ENCODE measurements at places on chromosomes 16 and 17.

DNA sequence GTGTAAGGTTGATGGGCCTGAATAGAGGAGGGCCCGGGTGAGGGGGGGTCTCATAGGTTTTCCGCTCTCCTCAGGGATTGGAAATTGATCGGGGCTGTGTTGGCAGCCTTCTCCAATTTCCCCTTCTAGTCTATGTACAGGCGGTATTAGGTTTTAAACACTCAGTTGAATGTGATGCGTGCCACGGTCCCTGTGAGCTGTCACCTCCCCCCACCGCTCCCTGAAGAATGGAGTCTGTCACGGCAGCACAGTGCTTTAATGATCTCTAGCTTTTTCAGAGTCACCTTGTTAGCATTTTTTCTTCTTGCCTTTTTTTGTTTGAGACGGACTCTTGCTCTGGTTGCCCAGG lies 800 bp downstream of the COX4I1 start:
- no peak for DNase-seq

DNA sequence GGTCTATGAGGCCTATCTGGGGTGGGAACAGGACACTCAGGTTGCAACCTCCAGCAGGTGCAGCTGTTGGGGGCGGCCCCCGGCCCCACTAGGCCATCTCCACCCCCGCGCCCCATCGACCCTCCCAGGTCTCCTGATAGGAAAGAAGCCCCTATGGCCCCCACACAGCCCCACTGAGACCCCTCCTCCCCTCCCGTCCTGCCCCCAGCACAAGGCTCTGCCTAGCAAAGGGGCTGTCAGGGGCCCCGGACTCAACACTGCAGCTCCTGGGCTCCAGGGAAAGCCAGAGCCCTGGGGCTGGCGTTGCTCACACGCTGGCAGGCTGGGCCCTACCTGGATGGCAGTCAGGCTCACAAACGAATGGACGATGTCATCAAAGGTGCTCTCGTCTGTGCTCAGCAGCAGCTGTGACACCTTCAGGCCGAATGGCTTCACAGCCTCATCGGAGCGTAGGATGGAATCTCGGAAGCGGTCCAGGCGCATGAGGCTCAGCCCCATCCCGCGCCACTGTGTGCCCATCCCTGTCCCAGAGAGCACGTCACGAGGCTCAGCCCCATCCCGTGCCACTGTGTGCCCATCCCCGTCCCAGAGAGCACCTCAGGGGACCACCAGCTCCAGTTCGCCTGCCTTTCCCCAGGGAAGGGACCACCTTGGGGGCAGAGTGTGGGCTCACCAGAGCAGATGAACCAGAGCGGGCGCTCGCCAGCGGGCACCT lies 7.3 kb downstream of the FASN start:
- DNase-seq: no peak

DNA sequence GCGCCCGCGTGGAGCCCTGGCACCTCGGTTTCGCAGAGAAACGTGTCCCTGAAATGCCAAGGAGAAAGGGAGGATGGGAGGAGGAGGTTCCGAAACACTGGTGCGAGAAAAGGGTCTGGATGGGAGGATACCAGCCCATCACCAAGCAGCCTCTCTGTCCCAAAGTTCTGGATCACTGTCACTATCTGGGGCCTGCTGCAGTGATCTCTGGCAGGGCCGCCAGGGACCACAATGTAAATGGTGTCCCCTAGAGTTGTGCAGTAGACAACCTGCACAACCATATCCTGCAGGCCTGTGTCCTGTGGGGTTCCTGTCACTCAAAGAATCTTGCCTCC lies 229.3 kb downstream of the C16orf78 start:
- no peak for DNase-seq

GRCh38 chr17:50122945-50123344 lies 7.0 kb downstream of the SAMD14 start:
- DNase-seq: no peak

DNA sequence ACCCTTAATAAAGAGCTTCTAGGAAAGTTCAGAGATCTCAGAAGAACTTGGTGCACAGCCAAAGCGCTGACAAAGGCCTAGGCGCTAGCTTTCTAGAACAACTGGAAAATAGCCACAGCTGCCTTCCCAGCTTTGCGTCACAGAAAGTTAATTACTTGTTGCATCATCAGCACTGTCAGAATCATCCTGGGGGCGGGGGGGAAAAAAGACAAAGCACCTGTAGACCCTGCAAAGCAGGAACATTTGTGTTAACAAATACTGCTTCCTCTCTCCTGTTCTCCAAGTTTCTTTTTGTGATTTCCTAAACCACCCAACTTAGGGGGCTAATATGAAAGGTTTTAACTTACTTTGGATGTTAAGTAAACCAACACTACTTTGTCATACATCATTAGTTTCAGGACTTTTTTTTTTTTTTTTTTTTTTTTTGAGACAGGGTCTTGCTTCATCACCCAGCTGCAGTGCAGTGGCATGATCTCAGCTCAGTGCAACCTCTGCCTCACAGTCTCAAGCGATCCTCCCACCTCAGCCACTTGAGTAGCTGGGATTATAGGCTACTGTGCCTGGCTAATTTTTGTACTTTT lies 4.8 kb upstream of the AARSD1 start:
- no peak for DNase-seq

- DNase-seq: no peak
These were observed 43.2 kb upstream of the ZFHX3 start for GRCh38 chr16:73091174-73091573.

GRCh38 chr17:64441772-64442540 lies 7.0 kb upstream of the MILR1 start:
- DNase-seq: peak; percentile 55

DNA sequence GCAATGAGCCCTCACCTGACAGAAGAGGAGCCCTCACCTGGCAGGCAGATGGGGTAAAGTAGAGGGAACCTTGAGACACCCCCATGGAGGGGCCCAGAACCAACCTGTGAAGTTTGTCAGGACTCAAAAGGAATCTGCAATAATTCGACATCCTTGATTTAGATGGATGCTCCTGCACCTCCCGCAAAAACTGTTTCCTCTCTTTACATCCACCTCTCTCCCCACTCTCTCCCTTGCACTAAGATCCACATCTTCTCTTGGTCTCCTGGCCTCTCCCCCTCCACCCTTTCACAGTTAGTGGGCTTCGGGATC lies 34.9 kb upstream of the RBFOX3 start:
- DNase-seq: no peak

DNA sequence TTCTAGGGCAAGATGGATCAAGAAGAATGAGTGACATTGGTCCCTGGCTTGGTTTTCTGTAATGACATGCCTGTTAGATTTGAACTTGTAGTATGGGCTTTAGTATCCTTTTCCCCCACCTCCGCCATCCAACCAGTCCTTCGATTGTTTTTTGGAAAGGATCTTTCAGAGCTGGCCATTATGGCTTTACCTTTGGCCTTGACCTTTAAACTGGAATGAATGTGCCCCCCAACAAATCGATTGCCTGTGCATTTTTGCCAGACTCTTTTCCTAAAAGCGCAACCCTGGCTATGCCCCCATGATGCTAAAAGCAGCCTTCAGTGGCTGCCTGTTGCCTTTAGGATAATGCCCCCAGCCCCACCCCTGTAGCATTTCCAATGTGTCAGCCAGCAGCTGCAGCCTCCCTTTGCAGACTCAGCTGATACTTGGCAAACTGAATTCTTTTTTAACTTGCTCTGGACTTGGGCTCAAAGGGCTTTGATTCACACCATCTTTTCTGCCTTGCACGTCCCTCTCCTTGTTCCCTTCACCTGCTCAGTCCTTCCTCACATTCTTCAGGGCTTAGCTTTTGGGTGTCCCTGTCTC lies 4.0 kb downstream of the GPRC5C start:
- no peak for DNase-seq

- no peak for DNase-seq
These were observed 573 bp downstream of the CTDNEP1 start for GRCh38 chr17:7250695-7251627.

GRCh38 chr16:58488531-58488930 lies 11.4 kb upstream of the NDRG4 start:
- DNase-seq: no peak

- DNase-seq: no peak
These were observed 103.7 kb downstream of the C16orf95 start for GRCh38 chr16:87213536-87213935.
